ENCODE measurements at places on chromosomes 7 and 10. TPM values are rescaled to one million over a fixed set of nuclear protein-coding genes. Genes with fewer than 3 reads are reported as not detected.

Gene LIPJ
- 0.14 TPM for total RNA-seq

Gene MSS51
- 2.3 TPM for total RNA-seq

- peaks cover 3% of the 10 kb centered on the region for H3K36me3 ChIP-seq
- DNase-seq: no peak
- H3K4me3 ChIP-seq: no peak overlapping the region
- H3K4me1 ChIP-seq: no peaks in the 10 kb centered on the region
- H3K27me3 ChIP-seq: no peaks in the 10 kb centered on the region
These were observed 101.9 kb downstream of the ELMO1 start for GRCh38 chr7:37346761-37347160.

- H3K36me3 ChIP-seq: no peaks in the 10 kb centered on the region
- H3K27ac ChIP-seq: peak overlapping the region; percentile 43
- H3K4me1 ChIP-seq: peaks cover 17% of the 10 kb centered on the region
- H3K4me3 ChIP-seq: no peak overlapping the region
- DNase-seq: peak; percentile 37
These were observed 45.1 kb downstream of the CUX1 start for GRCh38 chr7:101862280-101863220.

GRCh38 chr7:147911201-147911601 is 679.4 kb upstream of the C7orf33 start:
- H3K4me1 ChIP-seq: peaks cover 16% of the 10 kb centered on the region
- H3K27ac ChIP-seq: no peak overlapping the region
- DNase-seq: no peak
